GM03348 (cell line): ENCODE measurements at places on chromosomes 13 and 19.

DNA sequence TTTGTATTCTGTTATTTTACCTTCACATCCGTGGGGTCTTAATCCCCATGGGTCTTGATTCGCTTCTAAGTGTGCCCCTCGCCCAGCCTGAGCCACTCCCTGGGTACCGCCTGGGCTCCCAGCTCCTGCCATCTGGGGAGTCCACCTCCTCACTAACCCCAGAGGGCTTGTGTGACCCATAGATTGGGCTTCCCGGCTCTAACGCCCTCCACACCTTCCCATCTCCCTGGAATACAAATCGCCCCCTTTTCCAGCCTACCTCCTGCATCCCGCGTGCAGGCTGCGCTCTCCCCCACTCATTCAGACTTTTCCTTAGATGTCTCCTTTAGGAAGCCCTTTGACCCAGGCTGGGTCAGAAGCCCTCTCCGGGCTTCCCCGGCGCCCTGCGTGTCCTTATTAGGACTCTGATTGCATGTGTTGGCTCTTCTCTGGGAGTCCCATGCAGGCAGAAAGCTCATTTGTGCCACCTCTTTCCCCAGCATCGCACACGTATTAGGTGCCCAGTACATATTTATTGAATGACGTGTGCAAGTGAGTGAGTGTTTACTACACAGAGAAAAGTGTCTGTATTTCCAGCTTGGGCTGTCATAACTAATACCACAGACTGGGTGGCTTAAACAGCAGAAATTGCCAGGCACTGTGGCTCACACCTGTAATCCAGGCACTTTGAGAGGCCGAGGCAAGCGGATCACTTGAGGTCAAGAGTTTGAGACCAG lies 757 bp downstream of the CCDC124 start:
- no peak for DNase-seq

DNA sequence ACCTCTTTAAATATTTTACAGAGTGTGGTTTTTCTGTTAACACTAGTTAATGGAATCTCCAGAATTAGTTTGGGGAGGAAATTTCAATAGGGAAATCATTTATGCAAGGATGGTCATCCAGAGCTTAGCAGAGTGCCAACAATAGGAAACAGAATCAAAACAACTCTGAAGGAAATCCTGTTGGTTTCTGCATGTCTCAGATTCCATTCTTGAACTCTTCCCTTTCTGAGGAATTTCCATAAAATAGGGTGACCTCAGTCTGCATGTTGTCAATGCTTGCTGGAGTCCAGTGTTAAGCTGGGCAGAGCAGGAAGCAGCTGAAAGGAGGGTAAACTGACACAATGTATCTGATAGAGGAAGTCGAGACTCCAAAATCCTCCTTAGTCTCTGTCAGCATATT lies 16.9 kb downstream of the CBY2 start:
- DNase-seq, result peak; percentile 37

DNA sequence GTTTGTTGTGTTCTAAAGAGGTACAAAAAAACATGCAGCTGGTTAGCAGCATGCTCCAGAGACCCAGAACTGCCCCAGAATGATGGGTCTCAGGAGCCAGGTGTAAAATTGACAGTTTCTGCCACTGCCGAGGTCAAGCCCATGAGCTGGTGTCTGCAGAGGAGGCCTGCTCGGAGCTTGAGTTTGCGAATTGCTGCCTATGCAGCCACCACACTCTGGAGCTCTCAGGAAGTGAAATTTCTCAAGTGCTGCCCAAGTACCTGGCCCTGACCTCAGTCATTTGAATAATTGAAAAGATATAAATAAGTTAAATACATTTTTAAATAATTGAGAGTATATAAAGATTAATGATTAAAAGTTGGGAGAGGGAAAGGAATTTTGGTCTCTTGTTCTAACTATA lies 66.4 kb downstream of the ZAR1L start:
- no peak for DNase-seq

GRCh38 chr19:3047496-3048189 lies 14.7 kb downstream of the TLE5 start:
- peak; percentile 81 for DNase-seq

DNA sequence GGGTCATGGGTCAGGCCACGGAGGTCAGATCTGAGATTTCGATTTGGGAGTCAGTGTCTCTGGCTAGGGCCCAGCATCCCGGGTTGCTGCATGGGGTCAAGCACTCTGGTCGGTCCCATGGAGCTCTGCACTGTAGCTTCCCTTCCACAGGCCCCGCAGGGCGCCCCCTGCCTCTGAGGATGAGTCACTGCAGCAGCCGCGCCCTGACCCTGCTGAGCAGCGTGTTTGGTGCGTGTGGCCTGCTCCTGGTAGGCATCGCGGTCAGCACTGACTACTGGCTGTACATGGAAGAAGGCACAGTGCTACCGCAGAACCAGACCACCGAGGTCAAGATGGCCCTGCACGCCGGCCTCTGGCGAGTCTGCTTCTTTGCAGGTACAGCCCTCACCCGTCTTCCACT lies 3.6 kb downstream of the CACNG7 start:
- DNase-seq, result no peak

GRCh38 chr19:18397242-18398202 lies at the start of gene LRRC25:
Gene LRRC25 (minus strand): TSS chr19:18397622. CDS start chr19:18396963, 659 bp downstream.
- no peak for DNase-seq

GRCh38 chr13:107427536-107427935 lies 787.8 kb downstream of the LIG4 start:
- no peak for DNase-seq

DNA sequence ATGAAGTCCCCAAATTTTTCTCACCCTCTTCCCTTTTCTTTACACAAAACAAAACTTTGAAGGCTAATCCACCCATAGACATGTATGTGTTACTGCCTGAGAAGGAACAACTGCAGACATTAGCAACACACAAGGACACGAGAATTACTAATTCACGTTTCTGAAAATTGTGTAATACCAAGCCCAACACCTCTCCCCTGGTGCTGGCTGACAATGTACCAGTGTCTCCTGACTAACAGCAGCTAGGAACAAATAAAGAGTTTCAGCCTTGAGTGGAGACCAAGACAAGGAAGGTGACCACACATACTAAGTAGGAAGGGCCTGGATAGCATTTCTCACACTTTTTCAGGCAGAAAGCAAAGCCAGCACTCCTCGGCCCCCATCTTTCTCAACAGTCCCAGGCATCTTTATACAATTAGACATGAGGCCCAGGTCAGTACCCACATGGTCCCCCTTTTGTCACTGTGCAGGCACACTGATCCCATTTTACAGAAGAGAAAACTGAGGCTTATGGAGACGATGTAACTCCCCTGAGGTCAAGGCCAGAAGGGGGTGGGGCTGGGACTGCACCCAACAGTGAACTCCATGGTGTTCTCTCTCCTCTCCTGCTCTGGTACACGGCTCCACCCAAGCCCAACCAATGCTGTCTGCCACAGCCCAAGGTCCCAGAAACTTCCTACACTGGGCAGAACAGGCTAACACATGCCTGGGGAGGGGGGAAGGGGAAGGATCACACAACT lies 8.7 kb downstream of the BRD4 start:
- peak; percentile 53 for DNase-seq
